ENCODE measurements at places on chromosomes 5 and 9. TPM values are rescaled to one million over a fixed set of nuclear protein-coding genes. Genes with fewer than 3 reads are reported as not detected.

GIN1 gene
- 7.0 TPM for total RNA-seq

OSMR gene
- total RNA-seq = 2.6 TPM

CD274 gene
- total RNA-seq = not detected

CDKN2B-AS1 gene
- total RNA-seq = not detected

CDC20B gene
- total RNA-seq = not detected

PCDHGA12 gene
- total RNA-seq = 1.3 TPM

CDH6 gene
- total RNA-seq = 1.4 TPM
